ENCODE measurements at places on chromosomes 6 and 20. TPM values are rescaled to one million over a fixed set of nuclear protein-coding genes. Genes with fewer than 3 reads are reported as not detected.

LY6G6F gene
- not detected for total RNA-seq

KCNG1 gene
- 1.5 TPM for total RNA-seq

TSPYL4 gene
- total RNA-seq = 10.9 TPM

CALHM6 gene
- total RNA-seq = not detected

TBC1D22B gene
- total RNA-seq = 11.8 TPM

GRCh38 chr20:20095114-20095872 is 43.0 kb downstream of the CFAP61 start:
- no peak for DNase-seq

DNA sequence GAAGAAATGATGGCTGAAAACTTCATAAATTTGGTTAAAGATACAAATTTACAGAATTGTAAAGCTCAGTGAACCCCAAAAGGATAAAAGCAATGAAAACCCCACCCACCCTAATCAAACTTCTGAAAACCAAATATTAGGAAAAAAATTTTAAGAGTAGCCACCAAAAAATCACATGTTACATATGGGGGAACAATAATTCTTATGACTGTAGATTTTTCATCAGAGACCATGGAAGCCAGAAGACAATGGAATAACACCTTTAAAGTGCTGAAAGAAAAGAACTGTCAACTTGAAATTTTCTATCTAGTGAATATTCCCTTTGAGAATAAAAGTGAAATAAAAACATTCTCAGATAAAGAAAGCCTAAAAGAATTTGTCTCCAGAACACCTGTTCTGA is 24.4 kb downstream of the PROCR start:
- DNase-seq = no peak

DNA sequence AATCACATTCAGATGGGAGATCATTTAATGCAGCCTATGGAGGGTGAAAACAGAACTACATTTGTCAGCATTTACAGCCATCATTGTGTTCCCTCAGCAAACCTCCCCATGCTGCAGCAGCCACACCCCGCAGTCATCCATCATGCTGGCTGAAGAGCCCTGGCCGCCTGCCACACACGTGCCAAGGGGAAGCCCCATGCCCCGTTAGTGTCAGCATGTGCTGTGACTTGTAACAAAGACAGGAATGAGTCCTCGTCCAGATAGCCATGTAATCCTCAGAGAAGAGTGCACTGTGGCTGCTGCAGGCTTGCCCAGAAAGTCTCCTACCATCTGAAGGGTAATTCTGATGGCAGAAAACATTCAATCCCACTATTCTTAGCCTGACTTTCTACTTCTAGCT is 1097.8 kb downstream of the KIF16B start:
- DNase-seq = no peak

GRCh38 chr6:142906945-142907470 is 38.0 kb downstream of the HIVEP2 start:
- DNase-seq = no peak

GRCh38 chr6:14310960-14311359 is 193.4 kb downstream of the CD83 start:
- DNase-seq = peak; percentile 35

DNA sequence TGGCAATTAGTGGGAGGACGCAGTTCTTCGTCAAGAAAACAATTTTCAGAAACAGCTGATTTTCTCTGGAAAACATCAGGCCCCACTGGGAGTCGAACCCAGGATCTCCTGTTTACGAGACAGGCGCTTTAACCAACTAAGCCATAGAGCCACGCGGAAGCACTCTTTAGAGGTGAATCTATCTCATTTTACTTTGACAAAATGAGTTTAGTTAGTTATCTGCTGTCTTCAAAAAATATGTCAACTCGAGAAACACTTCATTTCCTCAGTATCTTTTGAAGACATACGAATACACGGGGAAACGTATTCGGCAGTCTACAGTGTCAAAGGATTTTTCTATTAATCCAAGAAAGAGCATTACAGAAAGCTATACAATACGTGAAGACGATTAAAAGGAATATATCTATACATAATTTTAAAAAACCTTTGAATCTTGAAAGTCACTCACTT is 26.7 kb downstream of the GPX6 start:
- DNase-seq = no peak

DNA sequence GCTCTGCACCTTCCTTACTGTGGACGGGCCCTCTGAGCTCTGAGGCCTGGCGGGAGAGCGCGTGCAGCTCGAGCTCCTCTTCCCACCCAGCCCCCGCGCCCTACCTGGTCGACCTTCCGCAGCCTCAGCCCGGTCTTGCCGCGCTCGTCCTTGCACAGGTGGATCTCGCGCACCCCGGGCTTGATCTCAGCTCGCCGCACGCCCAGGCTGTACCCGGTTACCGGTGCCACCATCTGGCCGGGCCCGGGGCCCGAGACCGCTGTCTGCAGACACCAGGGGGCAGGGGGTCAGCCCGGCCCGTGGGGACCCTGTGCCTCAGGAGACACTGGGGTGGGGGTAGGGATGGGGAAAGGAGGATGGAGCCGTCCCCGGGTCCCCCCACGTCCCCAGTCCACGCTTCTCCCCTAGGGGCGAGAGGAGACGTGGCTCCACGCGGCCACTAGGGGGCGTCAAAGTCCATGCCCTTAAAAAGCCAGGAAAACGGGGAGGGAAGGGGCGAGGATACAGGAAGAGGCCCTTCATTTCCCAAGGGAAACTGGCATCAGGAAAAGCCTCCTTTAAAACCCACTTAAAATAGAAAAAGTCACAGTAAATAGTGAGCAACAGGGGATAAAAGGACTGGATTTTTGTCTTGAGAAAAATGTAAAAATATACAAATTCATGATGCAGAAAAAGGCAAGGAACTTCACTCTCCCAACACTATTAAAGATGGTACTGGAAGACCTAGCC is 15.5 kb downstream of the SDCBP2 start:
- DNase-seq = peak; percentile 63

DNA sequence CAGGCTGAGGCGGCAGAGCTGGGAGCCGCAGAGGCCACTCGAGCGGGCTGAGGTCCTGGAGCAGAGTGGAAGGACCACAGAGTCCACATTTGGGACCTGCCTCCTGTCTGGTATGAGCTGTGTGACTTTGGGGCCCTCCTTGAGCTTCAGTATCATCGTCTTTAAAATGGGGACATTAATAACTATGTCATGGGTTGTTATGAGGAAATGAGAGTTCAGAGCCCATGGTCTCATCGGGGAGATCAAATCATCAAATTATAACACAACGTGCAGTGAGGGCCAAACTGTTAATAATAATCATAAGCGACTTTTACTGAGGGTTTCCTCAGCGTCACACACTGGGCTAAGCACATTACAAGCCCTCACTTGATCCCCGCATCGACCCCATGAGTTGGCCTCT is 49.9 kb upstream of the CCDC167 start:
- DNase-seq = no peak

DNA sequence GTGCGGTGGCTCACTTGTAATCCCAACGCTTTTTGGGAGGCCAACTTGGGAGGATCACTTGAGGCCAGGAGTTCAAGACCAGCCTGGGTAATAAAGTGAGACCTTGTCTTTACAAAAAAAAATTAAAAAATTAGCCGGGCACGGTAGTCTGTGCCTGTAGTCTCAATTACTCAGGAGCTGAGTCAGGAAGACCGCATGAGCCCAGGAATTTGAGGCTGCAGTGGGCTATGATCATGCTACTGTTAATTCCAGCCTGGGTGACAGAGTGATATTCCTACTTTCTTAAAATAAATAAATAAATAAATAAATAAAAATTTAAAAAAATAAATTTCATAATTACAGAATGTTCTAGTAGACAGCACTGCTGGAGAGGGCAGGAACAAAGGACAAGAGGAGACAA is 62.4 kb downstream of the DST start:
- no peak for DNase-seq

DNA sequence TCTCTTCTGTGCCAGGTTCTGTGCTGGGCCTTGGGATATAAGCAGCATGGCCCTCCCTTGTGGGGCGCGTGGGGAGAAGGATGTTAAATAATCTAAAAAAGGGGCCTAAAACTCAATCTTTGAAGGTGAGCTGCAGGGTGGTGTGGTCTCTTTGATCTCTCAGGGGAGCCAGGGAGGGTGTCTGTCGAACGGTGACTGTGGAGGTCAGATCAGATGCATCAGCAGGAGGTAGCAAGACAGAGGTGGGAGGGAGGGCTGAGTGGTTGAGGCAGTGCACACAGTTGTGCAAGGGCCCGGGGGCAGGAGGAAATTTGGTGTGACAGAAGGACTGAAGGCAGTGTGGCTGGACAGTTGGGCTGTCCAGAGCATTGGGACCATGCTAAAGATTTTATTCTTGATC is 287.3 kb downstream of the BMP7 start:
- no peak for DNase-seq

DNA sequence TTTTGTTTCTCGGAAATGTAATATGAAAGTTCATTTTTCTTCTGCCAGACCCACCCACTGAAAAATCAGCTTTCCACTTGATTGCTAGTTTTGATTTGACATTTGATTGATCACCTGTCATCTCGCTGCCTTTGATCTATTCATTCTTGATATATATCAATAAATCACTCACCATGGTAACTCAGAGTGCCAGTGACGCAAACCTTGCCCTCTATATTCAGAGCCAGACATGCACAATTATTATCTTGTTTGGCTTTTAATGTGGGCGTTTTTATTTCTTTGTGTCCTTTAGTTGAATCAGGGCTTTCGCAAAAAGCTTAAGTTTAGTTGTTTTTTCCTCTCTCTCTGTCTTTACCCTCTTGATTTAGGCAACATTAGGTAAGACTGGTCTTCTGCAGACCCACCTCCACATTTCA is 2.0 kb downstream of the TSHZ2 start:
- no peak for DNase-seq

- no peak for DNase-seq
Measured at GRCh38 chr6:156963712-156964700, 186.8 kb downstream of the ARID1B start.

- no peak for DNase-seq
Measured at GRCh38 chr20:6614836-6615235, 152.7 kb upstream of the BMP2 start.

- peak; percentile 33 for DNase-seq
Measured at GRCh38 chr6:68575765-68576439, 59.2 kb upstream of the ADGRB3 start.

- no peak for DNase-seq
Measured at GRCh38 chr6:33963136-33963750, 159.4 kb upstream of the MLN start.

- peak; percentile 98 for DNase-seq
Measured at GRCh38 chr20:64057628-64058498, 5.1 kb upstream of the TCEA2 start.

GRCh38 chr20:41138475-41139226 is 1.3 kb downstream of the PLCG1 start:
- no peak for DNase-seq

DNA sequence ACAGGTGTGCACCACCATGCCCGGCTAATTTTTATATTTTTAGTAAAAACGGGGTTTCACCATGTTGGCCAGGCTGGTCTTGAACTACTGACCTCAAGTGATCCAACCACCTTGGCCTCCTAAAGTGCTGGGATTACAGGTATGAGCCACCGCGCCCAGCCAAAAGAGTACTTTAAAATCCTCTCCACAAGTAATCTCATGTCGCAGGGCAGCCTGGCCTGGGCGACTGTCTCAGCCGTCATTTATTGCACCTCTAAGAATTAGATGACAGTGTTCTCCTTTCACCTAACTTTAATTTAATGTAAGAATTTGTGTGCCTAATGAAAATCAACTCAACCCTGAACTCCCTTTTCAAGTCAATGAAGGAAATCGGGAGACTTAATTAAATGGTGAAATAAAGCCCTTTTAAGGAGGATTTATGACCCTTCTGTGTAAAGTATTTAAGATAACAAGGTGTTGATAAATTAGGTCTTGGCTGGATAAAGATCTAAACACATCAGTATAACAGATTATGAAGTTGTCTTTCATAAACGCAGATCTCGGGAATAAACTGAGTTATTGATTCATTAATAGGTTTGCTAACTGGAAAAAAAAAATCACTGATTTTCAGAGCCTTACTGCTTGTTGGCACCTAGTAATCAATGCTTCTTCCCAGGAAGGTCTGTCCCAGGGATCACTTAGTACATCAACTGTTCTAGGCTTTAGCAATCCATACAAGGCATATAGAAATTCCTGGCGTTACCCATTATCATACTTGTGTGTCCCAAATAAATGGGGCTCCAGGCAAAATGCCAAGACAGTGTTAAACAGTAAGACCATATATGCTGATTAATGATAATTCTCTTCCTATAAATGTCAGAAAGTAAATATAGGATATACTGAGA is 209.3 kb downstream of the GMDS start:
- DNase-seq = no peak

- DNase-seq = no peak
Measured at GRCh38 chr6:41937472-41937860, 4.1 kb downstream of the CCND3 start.

DNA sequence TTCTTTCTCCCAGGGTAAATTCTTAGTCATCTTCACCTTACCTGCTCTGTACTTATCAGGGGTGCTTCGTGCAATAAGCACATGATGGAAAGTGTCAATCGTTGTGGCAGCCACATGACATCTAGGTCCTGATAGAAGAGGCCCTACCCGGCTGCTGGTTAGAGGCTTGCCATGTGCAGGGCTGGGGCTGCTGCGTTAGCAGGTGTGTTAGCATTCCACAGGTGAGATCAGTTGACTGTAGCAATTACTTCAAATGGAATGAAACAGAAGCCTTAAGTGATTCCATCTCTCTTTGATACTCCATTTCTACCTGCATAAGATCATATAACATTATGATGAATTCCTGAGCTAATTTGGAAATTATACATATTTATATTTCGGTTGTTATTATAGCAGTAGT is 127.0 kb downstream of the UST start:
- no peak for DNase-seq

GRCh38 chr6:149458196-149458595 is 26.6 kb downstream of the ZC3H12D start:
- DNase-seq = no peak

- DNase-seq = no peak
Measured at GRCh38 chr20:20450521-20450920, 82.6 kb downstream of the INSM1 start.

- DNase-seq = peak; percentile 24
Measured at GRCh38 chr6:129370268-129370916, 339.6 kb downstream of the ARHGAP18 start.

GRCh38 chr20:57805747-57806146 is 95.9 kb upstream of the PMEPA1 start:
- no peak for DNase-seq

DNA sequence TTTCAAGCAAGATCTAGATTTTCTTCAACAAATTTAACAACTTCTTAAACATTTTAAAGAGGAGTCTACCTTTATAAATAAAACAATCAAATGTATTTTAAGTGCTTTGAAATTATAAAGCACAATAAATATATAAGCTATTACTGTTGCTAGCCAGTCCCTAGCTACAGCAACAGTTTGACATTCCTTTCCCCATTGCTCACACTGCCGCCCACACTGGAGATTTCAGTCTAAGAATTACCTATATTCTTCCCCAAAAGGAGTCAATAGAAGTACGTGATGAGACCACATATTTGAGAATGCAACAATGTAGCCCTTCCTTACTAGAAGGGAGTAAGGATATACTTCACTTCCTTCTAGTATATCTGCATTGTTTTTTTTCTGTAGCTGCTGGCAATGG is 65.3 kb upstream of the RNF146 start:
- no peak for DNase-seq

GRCh38 chr20:49634116-49634515 is 66.2 kb upstream of the PTGIS start:
- no peak for DNase-seq

All from Caco-2 (cell line).